ENCODE measurements at places on chromosomes 11 and 22. TPM values are rescaled to one million over a fixed set of nuclear protein-coding genes. Genes with fewer than 3 reads are reported as not detected.
A peak's percentile ranks its signal among the peaks of the same experiment; 100 is the strongest.

Gene CCDC88B
- 1.7 TPM for total RNA-seq

- DNase-seq, result no peak
Measured at GRCh38 chr22:23264610-23265367, 84.5 kb downstream of the BCR start.

- no peak for DNase-seq
Measured at GRCh38 chr11:71456294-71456693, 3.3 kb downstream of the NADSYN1 start.

DNA sequence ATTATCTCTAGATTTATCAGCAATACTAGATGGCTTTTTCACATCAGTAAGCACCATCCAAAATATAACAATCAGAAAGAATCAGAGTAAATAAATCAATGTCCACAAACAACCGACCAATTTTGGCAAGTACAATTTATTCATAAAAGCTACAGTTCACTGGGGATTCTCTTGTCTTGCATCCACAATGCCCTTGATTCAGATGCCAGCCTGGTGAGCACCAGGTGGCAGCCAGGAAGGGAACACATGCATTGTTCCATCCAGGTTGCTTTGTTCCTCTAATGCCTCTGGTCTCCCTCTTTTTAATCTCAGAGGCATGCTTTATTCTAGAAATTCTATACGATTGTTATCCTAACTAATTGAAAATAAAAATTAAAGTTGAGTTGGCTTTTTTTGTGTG, 242.1 kb upstream of the KIRREL3 start:
- no peak for DNase-seq

- DNase-seq, result no peak
Measured at GRCh38 chr11:99065121-99065520, 44.4 kb downstream of the CNTN5 start.

DNA sequence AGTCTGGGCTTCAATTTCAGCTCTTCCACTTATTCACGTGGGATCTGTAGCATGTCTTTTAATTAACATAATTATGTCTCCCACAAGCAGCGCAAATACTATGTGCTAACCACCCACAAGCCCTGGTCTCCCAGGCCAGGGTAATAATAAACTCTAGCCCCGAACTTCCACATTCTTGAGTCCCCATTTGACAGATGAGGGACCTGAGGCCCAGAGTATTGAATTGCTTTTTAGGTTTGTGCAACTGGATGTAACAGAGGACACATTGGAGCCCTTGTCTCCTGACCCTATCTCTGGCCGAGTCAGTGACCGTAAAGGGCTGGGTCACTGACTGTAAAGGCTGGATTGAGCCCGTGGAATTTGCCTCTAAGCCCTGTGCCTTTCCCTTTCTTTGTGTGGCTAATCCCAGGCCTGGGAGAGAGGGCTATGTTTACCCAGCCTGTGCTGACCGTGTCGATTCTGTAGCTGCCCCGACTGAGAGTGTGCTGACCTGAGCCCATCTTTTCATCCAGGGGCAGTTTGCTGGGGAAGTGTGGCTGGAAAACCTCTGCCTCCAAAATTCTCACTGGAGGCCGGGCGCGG, 3.9 kb downstream of the CRYBB2 start:
- DNase-seq, result no peak

Gene FAM227A
- 0.80 TPM for total RNA-seq

DNA sequence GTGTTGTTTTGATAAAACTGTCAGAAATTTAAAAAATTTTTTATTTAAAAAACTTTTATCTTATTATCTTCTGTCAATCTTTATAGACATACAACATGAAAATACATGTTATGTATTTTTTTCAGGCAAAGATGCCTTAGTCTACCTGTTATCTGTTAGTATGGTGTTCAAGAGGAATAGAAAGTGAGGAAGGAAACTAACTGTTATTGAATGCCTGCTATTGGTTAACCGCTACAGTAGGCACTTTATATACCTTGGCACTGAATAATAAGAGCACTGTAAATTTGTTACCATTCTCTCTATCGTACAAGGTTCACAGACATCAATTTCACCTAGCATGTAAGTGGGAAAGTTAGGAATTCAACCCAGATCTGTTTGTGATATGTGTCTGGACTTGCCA, 272.1 kb upstream of the CCDC90B start:
- no peak for DNase-seq

Gene TMEM151A
- 0.60 TPM for total RNA-seq

Gene RAC2
- total RNA-seq, result 59.0 TPM

DNA sequence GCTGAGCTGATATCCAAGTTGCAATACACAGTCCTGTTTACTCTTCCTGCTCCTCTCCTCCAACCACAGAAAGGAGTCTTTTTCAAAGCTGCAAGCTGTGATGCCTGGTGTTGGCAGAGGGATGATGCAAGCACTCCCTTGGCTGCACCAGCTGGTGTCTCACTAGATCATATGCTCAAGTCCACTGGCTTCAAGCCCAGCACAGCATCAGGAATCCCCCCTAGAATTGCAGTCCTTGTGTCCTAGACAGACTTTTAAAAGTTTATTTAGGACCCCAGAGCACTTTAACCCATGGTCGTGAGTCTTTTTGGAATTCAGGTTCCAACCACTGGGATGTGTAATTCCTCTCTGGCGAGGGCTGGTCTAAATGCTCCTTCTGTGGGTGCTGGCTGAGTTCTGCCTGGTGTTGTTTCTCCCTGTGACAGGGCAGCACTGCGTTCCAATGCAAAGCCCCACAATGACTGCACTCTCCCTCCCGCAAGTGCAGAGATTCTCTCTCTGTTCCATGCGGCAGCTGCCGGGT, 1.9 kb upstream of the HEPN1 start:
- DNase-seq, result no peak

- DNase-seq, result peak; percentile 60
Measured at GRCh38 chr11:83292709-83293456, 6.7 kb upstream of the CCDC90B start.

DNA sequence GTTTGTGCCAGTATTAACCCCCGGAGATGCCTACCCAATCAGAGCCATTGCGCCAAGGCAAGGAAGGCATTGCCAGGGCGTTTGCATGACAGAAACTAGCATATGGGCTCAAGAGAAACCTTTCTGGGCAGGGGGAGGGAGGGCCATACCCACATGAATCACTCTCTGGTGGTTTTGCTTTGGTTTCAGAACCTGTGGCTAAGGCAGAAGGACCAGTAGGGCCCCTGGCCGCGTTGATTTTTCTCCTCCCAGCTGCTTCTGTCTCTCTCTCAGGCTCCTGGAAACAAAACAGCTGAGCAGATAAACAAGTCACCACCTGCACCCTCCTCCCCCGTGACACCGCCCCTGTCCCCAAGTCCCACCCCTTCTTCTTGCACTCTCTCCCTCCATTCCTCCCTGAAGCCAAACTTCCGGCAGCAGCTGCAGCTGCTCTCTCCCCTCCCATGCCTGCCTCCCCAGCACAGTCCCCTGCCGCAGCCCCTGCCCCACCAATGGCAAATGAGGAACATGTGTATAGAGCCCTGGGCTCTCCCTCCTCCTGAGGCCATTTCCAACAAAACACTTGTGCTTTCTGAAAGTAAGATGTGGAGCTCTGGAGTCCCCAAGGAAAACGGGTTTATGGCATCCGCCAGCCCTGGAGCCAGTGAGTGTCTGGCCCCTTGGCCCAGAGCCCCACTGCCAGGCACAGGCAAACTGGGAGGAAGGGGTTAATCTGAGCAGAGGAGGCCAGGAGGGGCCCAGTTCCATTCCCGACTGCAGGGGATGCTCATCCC, 39.0 kb upstream of the ADA2 start:
- peak; percentile 73 for DNase-seq

- DNase-seq, result no peak
Measured at GRCh38 chr11:25317216-25317615, 820.4 kb downstream of the LUZP2 start.

DNA sequence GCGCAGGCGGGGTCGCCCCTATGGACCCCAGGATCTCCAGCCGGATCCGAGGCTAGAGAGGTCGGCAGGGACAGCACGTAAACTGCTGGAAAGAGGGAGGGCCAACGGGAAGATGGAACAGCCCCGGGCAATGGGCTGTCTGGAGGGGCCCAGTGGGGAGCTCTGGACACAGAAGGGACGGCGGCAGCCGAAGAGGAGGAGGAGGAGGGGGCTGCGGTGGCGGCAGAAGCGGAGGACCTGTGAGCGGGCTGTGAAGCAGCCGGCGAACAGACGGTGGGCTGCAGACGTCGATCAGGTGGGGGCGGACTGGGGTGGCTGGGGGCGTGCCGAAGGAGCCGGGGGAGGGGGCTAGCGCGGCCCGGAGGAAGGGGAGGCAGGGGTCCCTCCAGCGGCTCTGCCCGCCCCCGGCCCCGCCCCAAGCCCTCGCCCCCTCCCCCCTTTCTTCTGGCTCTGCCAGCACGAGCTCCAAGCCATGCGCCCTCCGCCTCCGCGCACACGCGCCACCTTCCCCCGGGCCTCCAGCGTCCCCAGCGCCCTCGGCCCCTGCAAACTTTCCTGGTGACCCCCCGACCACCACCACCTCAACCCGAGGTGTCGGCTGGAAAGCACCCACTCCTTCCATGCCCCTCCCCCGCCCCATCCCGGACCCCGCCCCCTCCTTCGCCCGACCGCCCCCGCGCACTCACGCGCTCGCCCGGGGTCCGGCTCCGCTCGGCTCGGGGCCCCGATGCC, 432 bp downstream of the TNKS1BP1 start:
- peak; percentile 39 for DNase-seq

GRCh38 chr11:94869186-94869585, 101.0 kb downstream of the AMOTL1 start:
- no peak for DNase-seq

Gene PDGFD
- total RNA-seq, result not detected

- no peak for DNase-seq
Measured at GRCh38 chr11:128528294-128528693, 59.1 kb downstream of the ETS1 start.

GRCh38 chr11:19349340-19350025, 108.7 kb upstream of the E2F8 start:
- no peak for DNase-seq

Gene ADM
- 16.3 TPM for total RNA-seq

GRCh38 chr11:57458060-57458409, 2.3 kb upstream of the RTN4RL2 start:
- DNase-seq, result peak; percentile 50

DNA sequence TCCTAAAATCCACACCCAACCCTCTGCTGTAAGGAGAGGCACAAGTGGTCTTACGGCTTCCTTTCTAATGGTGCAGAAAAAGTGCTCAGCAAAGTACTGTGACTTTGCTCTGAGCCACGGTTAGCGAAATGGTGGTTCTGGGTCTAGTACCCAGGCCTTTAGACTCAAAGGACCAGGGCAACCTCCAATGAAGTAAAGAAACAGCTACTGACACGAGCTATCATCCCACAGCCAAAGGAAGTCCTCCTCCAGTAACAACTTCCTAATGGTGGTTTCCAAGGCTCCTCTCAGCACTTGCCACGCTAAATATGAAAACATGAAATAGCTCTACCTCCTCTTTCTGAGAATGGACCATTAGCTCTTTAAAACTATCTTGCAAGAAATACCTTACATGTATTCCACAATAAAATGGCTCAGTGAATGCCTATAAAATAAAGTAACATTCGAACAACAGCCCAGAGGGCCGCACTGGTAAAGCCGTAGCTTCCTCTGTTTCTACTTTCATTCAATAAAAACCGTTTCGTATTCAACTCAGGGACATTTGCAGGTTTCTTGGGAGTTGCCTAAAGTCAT, 122.4 kb downstream of the ETS1 start:
- no peak for DNase-seq

Gene RFPL2
- total RNA-seq, result not detected

Data from Daoy (cell line).